ENCODE measurements at places on chromosomes 11 and 22.

DNA sequence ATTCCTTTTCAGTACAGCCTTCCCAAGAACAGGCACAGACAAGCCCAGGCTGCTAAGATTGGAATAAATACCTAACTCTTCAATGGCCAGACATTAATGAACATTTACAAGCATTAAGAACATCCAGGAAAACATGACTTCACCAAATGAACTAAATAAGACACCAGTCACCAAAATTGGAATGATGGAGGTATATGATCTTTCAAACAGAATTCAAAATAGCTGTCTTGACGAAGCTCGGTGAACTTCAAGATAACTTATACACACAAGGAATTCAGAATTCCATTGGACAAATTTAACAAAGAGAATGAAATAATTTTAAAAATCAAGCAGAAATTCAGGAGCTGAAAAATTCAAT, 16.4 kb upstream of the DDX10 start:
- no peak for DNase-seq

GRCh38 chr22:46769191-46769675, 6.8 kb downstream of the TBC1D22A start:
- no peak for DNase-seq

DNA sequence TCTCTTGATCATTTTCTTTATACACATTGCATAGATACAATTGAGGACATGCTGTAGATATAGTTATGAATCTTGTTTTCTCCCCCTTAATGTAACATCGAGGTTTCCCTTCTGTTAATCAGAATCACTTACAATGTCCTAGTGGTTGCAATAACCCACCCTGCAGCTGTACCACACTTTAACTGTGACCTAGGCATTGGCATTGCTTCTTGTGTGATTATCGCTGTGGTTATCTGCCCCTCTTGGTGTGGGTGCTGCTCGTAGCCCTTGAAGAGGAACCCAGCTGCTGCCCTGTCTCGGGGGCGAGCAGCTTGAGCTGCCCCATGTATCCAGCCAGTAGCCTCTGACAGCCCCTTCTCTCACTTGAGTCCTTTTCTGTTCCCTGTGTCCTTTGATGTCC, 1.5 kb downstream of the DGAT2 start:
- no peak for DNase-seq

DNA sequence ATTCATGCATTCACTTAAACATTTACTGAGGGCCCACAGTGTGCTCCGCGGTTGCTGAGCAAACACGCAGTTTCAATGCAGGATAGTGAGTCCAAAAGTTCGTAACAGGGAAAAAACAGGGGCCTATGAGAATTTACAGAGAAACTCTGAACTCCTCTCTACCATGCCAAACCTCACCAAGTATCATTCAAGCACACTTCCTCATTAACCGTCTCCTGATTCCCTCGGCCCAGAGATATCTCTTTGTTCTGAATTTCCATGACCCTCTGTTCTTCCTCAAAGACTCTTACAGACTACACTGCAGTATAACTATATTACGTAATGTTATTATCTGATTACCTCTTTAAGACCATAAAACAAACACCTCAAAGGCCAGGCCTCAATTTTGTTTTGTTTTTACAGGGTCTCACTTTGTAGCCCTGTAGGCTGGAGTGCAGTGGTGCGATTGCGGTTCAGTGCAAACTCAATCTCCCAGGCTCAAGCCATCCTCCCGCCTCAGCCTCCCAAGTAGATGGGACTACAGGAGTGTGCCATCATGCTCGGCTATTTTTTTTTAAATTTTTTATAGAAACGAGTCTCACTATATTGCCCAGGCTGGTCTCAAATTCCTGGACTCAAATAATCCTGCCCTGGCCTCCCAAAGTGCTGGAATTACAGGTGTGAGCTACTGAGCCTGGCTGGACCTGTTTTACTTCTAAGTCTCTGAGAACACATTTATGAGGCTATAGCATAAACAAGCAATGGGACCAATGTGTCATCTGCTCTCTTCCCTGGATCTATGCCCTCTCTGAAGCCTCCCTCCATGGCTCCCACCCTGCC, 3.6 kb downstream of the HPS4 start:
- no peak for DNase-seq

- DNase-seq: no peak
These were observed 859 bp upstream of the ACCS start for GRCh38 chr11:44065161-44065661.

DNA sequence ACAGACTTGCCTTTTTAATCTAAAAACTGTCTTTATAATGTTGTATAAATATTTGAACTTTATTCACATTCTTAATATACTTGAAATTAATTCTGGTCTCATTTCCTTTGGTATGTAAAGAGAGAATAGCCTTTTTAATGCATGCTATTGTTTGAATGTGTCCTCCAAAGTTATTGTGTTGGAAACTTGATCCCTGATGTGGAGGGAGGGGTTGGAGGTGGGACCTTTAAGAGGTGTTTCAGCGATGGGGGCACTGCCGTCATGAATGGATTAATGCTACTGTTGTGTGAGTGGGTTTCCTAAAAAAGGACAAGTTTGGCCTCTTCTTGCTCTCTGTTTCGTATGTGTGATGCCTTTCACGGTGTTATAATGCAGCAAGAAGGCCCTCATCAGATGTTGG, 131.7 kb downstream of the DDX10 start:
- no peak for DNase-seq

DNA sequence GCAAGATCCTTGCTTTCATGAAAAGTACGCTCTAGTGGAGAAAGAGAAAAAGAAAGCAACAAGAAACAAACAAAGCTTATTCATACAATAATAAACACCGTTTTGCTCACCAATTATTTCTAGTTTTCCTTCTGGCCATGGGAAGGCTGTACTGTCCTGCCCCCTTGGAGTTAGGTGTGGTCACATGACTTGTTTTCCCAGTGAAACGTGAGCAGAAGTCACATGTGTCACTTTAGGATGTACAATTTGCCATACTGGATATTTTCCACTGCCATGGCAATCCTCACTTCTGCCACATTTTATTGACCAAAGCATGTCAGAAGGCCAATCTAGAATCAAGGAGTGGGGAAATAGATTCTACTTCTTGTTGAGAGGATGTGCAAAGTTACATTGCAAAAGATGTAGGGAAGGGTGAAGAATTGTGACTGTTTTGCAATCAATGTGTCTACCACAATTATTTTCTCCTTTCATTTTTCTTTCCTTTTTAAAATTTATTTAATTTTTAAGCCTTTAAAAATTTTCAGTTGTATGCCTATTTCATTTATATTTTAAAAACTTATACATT, 24.3 kb upstream of the TRAF6 start:
- DNase-seq: no peak

GRCh38 chr11:86797133-86797532, 3.2 kb upstream of the PRSS23 start:
- DNase-seq: no peak

DNA sequence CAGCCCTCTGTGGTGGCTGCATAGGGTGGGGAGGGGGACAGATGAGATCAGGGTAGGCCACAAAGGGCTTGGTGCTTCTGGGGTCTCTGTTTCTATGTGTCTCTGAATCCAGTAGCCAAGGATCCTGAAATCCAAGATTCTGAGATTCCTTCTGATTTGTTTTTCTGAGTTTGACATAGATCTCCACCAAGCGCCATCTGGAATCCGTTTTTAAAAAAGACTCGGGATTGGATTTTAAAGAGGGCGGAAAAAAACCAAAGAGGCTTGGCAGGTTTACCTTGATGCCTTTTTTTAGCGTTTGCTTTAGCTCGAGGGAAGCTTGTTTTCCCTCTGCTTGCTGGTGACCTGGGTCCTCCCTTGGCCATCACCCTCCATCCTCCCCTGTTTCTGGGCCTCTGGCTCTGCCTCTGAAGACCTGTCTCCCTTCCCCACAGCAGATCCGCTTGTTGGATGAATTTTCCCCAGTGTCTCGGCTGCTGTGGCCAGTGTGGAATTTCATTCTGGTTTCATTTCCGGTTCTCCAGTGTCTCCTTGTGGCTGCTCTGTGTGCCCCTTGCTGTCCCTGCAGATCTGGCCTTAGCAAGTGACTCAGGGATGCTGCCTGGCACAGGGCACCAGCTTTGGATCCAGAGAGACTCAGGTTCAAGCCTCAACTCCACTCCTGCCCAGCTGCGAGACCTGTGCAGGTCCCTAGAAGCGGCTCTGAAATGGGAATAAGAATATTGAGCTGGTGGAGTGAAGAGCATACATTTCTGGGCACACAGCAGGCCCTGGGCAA, 15.1 kb downstream of the SYNGR1 start:
- DNase-seq: no peak

DNA sequence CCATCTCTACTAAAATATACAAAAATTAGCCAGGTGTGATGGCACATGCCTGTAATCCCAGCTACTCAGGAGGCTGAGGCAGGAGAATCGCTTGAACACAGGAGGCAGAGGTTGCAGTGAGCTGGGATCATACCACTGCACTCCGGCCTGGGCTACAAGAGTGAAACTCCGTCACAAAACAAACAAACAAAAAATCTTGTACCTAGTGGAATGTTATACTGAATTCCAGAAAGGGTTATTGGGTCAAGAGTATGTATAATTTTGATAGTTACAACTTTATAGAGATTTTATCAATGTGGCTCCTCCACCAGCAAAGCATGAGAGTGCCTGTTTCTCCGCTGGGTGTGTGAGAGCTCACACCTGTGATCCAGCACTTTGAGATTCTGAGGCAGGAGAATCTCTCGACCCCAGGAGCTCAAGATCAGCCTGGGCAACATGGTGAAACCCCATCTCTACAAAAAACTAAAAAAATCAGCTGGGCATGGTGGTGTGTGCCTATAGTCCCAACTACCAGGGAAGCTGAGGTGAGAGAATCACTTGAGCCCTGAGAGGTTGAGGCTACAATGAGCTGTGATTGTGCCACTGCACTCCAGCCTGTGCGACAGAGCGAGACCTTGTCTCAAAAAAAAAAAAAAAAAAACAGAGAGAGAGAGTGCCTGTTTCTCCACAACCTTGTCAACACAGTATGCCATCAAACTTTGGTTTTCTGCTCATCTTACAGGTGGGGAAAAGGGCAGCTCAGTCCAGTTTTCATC, 12.7 kb upstream of the FOLR1 start:
- DNase-seq: no peak

DNA sequence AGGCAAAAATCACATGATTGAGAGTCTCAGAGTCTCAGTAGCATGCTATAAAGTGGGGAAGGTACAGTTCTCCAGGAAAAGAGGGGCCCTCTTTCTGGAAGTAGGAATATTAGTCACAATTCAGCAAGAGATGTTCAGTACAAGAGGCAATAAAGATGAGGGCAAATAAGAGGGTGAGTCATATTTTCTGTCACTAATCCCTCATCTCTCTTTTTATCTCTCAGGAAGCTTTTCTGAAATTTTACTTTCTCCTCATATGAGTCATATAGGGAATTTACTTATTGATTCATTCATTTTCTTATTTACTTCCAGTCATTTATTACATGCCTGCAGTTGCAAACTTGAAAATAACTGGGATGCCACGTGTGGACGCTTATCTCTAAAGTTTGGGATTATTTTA, 3.4 kb upstream of the NXPE1 start:
- DNase-seq: no peak

- DNase-seq: no peak
These were observed 11.5 kb downstream of the ANO1 start for GRCh38 chr11:70089631-70090030.

DNA sequence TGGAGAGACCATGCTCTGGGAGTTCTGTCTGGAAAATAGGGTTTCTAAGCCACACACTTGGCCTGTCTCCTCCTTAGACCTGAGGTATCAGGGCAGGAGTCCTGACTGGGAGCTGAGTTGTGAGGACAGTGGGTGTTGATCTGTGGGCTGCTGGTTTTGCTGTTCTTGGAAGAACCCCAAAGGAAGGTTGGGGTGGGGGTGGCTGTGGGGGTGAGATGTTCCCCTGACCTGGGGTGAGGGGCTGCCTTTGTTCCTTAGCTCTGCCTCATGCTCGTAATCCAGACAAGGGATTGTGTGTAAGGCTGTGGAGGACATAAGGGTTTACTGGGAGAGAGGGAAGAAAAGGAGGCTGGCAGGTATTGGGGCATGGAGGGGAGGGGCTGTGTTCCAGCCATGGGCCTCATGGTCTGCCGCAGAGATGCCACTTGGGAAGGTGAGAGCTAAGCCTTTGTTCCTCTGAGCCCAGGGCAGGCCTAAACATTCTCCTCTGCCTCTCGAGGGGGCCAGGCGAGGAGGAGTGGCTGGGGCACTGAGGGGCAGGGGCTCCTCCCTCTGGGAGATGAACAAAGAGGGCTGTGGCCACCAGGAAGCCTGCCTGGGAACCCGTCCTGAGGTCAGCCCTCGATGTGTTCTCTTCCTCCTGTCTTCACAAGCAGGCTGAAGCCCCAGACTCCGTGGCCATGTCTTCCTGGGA, 4.4 kb downstream of the OTOG start:
- DNase-seq: no peak

GRCh38 chr22:24440270-24440717, 12.9 kb downstream of the ADORA2A start:
- no peak for DNase-seq

- peak; percentile 29 for DNase-seq
These were observed 83.6 kb upstream of the CRTAM start for GRCh38 chr11:122754553-122755322.

GRCh38 chr11:114179234-114179941, 116.8 kb upstream of the NNMT start:
- no peak for DNase-seq

DNA sequence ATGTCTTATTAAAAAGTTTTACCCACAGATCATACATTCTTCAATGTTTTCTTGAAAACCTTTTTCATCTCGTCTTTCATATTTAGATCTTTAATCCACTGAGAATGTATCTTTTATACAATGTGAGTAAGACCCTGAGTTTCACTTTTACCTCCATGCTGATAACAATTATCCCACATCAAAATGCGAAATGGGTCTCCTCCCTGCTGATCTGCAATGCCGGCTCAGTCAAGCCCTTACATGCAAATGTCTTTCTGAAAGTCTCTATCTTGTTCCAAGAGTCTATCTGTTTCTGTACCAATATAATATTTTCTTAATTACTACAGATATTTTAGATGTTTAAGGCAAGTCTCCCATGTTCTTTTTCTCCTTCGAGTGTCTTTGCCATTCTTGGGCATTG, 50.9 kb downstream of the CDON start:
- no peak for DNase-seq
